ENCODE measurements at places on chromosomes 7 and 10.

DNA sequence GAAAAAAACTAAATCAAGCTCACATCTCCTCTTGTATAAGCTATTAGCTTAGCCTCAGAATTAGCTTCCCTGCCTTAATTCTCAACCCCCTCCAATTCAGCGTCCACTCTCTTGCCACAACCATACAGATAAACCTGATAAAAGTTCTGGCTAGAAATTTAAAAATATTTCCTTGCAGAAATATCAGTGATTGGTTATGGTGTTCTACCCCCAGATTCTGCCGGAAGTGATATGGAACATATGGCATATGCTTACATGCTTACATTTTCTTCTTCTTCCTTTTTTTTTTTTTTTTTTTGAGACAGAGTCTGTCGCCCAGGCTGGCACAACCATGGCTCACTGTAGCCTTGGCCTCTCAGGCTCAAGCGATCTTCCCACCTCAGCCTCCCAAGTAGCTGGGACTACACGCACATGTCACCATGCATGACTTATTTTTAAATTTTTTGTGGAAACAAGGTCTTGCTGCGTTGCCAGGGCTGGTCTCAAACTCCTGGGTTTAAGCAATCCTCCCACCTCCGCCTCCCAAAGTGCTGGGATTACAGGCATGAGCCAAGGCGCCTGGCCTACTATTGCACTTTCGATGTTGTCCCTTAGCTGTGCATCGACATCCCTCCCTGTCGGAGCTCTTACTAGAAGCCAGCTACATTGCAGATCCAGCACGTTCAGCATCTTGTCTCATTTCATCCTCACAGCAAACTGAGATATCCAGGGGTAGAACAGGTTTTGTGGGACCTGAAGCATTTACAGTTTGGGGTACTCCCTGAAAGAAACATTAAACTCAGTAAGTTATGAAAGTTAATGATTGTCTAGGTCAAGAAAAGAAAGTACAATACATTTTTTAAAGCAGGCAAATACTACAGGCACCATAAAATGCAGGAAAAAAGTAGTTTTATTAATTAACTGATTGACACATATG is 205.6 kb upstream of the TCF7L2 start:
- no peak for DNase-seq

- no peak for DNase-seq
Measured at GRCh38 chr10:132655735-132656134, 118.1 kb downstream of the INPP5A start.

GRCh38 chr7:121515630-121516401 is 119.7 kb upstream of the FAM3C start:
- no peak for DNase-seq

DNA sequence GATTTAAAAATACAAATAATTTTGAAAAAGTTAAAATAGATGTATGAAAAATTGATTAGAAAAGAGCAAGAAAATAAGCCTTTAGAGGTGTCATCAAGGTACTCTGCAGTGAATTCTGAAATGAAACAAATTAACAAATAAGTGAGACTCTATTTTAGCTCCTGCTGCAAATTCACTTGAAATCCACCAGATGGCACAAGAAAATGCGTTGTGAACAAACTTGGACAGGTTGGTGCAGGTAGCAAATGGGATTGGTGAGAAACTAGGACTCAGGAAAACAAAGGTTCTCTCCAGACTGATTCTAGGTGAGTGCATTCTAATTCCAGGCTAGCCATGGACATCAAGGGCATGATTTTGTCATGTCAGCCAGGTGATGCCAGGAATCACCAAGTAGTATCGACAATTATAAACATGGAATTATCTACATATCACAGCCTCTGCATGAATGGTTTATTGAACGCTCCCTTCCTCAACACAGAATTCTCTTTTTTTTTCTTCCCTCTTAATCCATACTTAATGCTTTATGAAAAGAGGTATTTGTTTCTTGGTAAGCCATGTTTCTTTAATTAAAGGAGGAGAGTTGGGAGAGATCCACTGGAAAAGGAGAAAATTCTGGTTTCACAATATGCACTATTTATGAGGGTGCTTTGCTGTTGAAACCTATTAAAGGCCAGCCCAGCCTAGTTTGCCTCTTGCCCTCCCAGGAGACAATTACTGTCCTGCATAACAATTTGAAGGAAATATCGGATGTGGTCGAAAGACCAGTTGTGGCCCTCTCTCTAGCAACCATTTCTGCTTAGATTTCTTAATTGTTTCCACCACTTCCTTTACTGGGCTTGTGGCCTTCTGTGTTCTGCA is 118.1 kb downstream of the ZNF365 start:
- no peak for DNase-seq

- DNase-seq = no peak
Measured at GRCh38 chr10:75513292-75513885, 82.0 kb downstream of the LRMDA start.

GRCh38 chr10:132300582-132300981 is 7.2 kb downstream of the STK32C start:
- DNase-seq = no peak

DNA sequence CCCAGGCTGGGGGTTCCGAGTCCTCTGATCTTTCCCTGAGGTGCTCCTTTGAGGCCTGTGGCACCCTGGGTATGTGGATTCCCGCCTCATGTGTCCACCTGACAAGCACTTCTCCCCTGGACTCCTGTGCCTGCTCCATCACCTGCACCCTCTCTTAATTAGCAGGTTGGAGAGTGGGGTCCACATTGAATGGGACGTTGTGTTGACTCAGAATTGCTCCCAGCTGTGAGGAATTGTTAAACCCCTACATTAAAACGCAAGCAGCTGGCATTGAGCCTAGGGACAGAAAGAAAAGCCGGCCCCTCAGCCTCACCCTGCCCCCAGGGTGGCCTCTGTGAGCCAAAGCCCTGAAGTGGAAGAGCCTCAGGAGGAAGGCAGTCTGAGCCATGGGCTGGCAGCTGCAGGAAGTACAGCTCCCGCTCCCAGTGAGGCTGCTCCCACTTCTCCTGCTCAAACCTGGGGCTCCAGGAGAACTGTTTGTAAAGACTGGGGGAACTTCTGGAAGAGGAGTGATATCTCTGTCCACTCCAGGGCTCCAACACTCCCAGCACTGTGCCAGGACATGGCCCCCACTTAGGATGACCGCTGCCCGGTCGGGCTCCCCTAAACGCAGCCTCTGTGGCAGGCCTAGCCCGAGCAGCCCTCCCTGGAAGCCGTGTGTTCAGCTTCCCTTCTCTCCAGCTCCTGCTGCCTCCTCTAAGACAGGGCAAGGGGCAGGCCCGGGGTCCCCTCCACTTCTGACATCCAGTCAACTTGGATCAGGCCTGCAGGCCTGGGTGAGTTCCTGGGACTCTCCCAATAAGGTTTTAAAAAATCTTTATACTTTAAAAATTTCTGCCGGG is 1.8 kb upstream of the OPN4 start:
- no peak for DNase-seq

Measured in activated T-helper 1 cell treated with Interleukin-2 at 50 U/mL for 16 hours (primary cell).